CD4-positive, alpha-beta memory T cell (primary cell): ENCODE measurements at places on chromosomes 16 and 17. TPM values are rescaled to one million over a fixed set of nuclear protein-coding genes. Genes with fewer than 3 reads are reported as not detected.

Gene BEAN1
- total RNA-seq, result not detected

- DNase-seq, result no peak
Measured at GRCh38 chr17:19763416-19763815, 15.3 kb upstream of the ALDH3A1 start.

DNA sequence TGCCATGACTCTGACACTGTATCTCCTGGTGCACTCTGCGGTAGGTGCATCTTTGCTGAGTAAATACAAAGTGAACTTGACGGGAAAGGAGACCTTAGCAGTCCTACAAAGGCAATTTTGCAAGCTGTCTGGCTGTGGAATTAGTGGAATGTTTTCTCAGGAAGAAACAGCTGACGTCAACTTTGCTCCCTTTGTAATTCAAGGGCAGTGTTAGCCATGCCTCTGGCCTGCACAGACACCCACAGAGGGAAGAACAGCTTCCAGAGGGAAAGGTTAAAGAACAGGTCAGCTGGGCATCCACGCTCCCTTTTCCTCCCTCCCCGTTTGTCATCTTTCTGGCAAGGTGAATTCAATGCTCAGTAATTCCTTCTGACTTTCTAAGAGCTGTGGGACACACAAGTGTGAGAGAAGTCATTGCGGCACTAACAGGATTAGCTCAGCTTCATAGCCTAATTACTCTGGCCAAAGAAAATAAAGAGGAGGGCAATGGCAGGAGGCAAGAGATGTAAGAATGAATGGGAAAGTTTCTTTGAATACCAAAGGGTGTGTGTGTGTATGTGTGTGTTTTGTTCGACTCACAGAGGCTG lies 476.9 kb upstream of the GOT2 start:
- DNase-seq, result no peak

Gene KRT28
- not detected for total RNA-seq

GRCh38 chr17:80457236-80457856 lies 19.1 kb downstream of the NPTX1 start:
- no peak for DNase-seq

DNA sequence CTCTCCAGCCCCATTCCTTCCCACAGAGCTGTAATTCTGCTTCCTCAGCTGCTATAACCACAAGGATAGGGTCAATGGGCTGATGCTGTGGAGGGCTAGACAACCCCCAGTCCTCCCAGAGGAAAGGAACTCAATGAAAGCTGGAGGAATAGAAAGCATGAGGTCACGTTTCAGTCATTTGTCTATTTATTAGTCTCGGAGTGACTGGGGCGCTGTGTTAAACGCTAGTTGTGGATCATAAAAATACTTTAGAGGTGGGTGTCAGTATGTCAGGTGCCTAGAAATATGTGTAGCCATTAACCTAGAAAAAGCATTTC lies 787 bp upstream of the CCL3L1 start:
- DNase-seq, result no peak

- DNase-seq, result no peak
Measured at GRCh38 chr17:83029571-83029970, 49.8 kb upstream of the METRNL start.

DNA sequence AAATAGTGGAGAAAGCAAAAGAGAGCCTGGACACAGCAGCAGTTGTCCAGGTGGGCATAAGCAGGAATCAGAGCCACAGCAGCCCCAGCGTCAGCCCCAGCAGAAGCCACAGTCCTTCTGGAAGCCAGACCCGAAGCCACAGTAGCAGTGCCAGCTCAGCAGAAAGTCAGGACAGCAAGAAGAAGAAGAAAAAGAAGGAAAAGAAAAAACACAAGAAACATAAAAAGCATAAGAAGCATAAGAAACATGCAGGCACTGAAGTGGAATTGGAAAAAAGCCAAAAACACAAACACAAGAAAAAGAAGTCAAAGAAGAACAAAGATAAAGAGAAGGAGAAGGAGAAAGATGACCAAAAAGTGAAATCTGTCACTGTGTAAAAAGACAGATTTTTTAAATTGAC lies 32.7 kb downstream of the RBBP6 start:
- no peak for DNase-seq

DNA sequence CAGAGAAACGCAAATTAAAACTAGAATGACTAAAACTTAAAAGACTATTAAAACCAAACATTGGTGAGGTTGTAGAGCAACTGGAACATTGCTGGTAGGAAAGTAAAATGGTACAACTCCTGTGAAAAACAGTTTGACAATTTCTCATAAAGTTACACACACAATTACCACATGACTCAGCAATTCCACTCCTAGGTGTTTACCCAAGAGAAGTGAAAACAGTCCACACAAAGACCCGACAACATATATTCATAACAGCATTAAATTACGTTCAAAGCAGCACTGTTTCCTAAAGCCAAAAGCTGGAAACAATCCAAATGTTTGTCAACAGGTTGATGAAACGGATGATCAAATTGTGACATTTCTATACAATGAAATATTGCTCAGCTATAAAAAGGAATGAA lies 26.5 kb upstream of the ALOX12 start:
- DNase-seq, result no peak

DNA sequence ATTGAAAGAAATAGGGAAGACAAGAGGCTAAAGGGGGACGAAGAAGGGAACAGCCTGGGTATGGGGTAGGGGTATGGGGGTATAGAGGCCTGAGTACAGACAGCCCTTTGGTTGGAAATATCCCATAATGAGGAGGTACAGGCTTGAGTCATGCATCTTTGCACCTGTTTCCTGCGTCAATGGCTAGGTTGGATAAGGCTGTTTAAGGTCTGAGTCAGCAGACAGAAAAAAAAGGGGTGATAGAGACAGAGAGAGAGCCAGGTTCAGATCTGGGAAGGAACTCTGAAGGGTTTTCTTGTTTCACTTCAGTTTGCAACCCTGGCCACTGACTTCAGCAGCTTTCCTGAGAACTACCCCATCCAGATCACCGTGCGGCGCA lies 8.5 kb downstream of the FNDC8 start:
- DNase-seq, result no peak

Gene DNAH9
- total RNA-seq, result not detected

GRCh38 chr16:59045501-59045900 lies 311.4 kb upstream of the GOT2 start:
- DNase-seq, result no peak

Gene PLXDC1
- total RNA-seq, result 16.4 TPM

Gene FA2H
- total RNA-seq, result 0.17 TPM

- DNase-seq, result no peak
Measured at GRCh38 chr16:11498683-11499082, 88.0 kb downstream of the LITAF start.

DNA sequence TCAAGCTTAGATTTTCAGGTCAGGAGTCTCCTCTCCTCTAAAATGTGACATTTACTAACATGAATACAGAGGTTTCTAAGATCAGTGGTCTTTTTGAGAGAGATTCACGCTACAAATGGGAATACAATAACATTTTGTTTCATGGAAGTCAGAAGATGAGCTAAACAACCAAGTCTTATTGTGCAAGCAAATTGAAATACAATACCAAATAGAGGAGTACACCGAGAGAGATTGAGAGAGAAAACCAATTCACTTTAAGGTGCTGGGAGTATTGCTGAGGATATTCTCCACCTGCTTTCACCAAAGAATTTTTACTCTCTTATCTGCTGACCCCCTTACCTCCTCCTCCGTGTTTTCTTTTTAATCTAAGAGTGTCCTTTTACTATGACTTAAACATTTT lies 11.5 kb downstream of the VEZF1 start:
- DNase-seq, result no peak

GRCh38 chr17:81898029-81898866 lies 3.8 kb upstream of the NPB start:
- DNase-seq, result no peak
